Activated effector memory CD4-positive, alpha-beta T cell treated with anti-CD3 and anti-CD28 coated beads, Interleukin-2, amount 50 U/mL, for 16 hours (primary cell): ENCODE measurements at places on chromosomes 5 and 9.
A peak's percentile ranks its signal among the peaks of the same experiment; 100 is the strongest.

DNA sequence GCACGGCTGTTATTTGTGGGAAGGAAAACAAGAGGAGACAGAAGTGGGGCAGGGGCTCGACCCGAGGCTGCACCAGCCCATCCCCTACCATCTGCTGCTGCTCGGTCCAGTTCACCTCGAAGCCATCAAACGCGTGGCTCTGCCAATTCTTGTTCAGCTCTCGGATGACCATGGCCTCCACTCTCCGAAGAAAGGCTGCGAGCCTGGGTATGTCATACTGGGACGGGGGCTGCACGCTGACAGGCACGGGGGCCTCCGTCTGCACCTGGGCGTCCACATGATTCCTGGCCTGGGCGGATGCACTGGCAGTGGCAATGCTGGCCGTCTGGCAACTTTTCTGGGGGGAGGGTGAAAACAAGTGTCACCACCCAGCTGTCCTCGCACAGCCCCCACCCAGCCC is 16.0 kb downstream of the DYNC2I2 start:
- no peak for DNase-seq

- no peak for DNase-seq
These were observed 47.7 kb downstream of the RXRA start for GRCh38 chr9:134373953-134374300.

DNA sequence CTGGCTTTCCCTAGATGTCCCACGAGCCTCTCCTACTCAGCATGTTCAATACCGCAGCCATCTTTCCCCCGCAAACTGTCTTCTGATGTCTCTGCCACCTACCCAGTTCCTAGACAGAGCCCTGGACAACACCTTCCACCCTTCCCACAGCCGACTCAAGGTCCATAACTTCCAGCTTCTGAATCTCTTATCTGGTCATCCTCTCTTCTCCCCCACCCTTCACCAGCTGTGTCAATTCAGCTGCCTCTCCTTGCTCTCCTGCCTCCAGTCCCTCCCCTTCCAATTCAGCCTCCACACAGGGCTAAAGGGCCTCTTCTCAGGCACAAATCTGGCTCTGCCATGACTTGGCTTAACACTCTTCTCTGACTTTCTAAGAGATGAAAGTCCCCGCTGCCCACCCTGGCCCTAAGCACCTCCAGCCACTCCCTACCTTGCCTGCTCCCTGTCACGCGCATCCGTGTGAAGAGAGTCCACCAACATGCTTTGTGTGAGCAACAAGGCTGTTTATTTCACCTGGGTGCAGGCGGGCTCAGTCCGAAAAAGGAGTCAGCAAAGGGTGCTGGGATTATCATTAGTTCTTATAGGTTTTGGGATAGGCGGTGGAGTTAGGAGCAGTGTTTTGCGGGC is 25.2 kb downstream of the AQP7 start:
- DNase-seq = no peak

- DNase-seq = no peak
These were observed 217.5 kb upstream of the NMUR2 start for GRCh38 chr5:152622628-152623027.

- no peak for DNase-seq
These were observed 115.5 kb downstream of the GNA14 start for GRCh38 chr9:77532607-77533006.

DNA sequence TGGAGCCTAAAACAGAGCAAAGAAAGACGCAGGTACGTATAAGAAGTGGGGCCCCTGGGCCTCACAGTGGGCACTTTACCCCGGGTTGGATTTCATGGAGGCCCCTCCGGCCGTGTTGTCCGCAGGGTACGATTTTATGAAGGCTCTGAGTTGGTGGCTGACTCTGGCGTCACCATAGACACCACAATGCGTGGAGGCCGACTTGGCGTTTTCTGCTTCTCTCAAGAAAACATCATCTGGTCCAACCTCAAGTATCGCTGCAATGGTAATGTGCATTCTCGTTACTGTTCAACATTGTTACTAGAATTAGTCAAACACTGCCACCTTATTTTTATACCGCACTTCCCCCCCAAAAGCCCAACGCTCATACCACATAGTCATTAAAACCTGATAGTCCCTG is 47.1 kb downstream of the THBS4 start:
- no peak for DNase-seq

DNA sequence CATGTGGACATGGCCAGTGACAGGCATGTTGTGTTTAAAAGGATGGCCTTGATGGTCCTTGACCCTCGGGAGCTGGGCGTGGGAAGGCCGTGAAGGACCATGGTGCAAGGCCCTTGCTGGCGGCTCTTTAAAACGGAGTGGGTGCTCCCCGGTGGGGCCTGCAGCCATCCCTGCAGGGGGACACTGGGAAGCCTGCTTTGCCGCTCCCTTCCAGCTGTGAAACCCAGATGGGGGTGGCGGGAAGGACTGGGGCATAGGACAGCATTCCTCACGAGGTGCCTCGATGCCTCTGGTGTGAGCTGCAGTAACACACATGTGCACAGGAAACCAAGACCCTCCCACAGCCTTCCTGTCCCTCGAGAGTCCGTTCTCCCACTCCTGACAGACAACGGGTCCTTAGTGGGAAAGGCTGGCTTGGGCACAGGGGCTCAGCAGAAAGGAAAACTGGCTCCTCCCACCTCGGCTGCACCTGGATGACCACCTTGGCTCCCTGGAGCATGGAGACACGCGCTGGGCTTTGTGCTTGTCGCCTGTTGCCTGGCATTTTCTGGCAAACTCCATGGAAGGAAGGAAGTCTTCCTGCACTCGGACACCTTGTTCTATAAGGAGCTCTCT is 30.3 kb upstream of the IRX4 start:
- DNase-seq = no peak

GRCh38 chr5:109412981-109413402 is 3.2 kb upstream of the PJA2 start:
- no peak for DNase-seq

- DNase-seq = no peak
These were observed 15.4 kb downstream of the HACD4 start for GRCh38 chr9:21015995-21016394.

DNA sequence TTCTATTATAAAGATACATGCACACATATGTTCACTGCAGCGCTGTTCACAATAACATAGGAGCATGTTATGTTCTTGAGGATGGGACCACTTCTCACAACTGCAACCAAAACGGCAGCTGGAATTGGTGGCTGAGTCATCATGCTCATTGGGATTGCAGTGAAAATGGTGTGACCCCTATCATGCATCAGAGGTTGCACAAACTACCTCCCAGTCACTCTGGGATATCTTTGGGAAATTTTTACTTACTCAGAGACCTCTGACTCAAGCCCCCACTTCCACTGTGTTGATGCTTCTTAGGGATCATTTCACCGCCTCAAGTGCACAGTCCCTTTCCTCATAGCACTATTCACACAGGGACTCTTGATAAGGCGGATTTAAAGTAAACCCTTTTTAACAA is 474.1 kb downstream of the BNC2 start:
- DNase-seq = no peak

GRCh38 chr9:118222375-118222774 is 518.2 kb downstream of the TLR4 start:
- no peak for DNase-seq

- DNase-seq = no peak
These were observed 102.4 kb upstream of the PARP8 start for GRCh38 chr5:50564079-50564478.

GRCh38 chr5:10885026-10885425 is 124.0 kb upstream of the DAP start:
- DNase-seq = no peak

DNA sequence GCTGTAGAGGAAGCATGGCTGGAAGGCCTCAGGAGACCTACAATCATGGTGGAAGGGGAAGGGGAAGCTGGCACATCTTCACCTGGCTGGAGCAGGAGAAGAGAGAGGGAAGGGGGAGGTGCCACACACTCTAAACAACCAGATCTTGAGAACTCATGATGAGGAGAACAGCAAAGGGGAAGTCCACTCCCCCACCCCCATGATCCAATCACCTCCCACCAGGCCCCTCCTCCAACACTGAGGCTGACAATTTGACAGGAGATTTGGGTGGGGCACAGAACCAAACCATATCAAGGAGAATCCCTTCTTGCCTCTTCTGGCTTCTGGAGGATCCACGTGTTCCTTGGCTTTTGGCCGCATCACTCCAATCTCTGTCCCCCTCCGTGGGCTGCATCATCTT is 13.1 kb upstream of the CMBL start:
- DNase-seq = peak; percentile 17

DNA sequence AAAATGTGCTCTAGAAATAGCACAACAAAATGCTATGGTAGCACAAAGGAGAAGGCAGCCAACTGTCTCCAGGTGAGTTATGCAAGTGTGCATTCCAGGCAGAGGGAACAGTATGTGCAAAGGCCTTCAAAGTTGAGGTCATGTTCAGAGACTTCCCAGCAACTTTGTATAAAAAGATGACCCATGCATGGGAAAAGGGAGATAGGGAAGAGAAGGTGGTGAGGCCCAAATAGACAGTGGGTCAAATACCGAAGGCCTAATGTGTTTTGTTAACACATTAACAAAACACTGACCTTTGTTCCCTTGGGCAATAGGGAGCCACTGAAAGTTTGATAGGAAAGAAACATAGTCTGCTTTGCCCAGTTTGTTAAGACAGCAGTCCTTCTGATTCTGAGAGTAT is 445.3 kb downstream of the EBF1 start:
- DNase-seq = no peak

DNA sequence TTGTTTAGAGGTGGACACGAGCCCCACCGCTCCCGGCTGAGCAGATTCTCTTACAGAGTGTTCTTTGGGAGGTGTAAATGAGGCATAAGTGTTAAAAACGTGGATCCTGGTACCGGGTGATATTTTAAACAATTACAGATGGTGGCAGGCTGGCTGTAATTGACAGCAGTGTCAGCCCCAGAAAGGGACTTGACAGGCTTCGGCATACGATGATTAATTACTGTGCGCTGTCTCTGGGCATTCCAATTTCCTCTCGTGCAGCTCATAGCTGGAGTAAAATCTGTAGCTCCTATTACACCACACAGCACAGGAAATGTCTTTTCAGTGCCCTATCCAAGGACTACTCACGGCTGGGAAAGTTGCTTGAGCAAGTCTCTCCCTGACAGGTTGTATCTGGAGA is 305.4 kb upstream of the IRX2 start:
- no peak for DNase-seq

DNA sequence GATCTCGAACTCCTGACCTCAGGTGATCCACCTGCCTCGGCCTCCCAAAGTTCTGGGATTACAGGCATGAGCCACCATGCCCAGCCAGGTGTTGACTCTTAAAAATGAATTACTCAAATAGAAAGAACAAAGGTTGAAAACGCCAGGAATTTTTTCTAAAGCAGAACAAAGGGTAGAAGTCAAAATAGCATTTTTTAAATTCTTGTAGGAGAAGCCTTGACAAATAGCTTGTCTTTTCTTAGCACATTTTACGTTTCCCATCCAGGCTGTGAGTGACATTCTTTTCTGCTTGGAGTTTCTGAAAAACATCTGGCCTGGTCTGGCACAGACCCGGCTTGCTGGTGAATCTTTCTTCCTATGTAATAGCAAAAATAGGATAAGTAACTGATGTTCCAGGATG is 169.4 kb upstream of the ZNF462 start:
- no peak for DNase-seq

GRCh38 chr5:25754895-25755294 is 1110.1 kb upstream of the CDH10 start:
- no peak for DNase-seq

- no peak for DNase-seq
These were observed 350.5 kb upstream of the WWC1 start for GRCh38 chr5:167940911-167941310.

DNA sequence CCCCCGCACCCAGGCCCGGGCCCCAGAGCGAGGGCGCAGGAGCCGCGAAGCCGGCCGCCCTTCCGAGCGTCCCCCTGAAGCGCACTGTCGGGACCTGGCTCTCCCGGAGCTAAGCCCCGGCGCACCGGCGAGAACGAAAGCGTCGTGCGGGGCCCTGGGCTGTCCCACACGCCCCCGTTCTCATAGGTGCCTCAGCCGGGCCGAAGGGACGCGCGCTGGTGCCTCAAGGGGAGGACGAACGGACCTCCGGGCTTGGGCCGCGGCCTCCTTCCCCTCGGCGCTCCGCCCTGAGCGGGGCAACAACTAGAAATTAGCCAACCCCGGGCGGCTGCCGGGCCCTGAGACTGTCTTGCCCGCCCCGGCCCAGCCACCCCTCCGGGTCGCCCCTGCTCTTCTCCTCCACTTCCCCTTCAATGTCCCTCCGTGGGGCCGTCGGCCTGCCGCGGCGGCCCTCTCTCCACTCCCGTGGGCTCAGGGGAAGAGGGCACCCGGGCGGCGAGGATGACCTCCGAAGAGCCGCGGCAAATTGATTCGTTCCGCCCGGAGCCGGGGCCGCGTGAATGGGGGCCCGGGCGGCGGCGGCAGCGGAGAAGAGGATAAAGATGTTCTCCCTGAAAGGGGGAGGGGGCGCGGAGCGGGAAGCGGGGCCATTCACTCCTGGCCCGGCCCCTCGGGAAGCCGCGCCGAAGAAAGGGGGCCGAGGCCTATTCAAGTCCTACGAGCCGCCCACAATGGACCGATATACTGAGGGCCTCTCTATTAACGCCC is 3.5 kb upstream of the PRDM12 start:
- DNase-seq = no peak

DNA sequence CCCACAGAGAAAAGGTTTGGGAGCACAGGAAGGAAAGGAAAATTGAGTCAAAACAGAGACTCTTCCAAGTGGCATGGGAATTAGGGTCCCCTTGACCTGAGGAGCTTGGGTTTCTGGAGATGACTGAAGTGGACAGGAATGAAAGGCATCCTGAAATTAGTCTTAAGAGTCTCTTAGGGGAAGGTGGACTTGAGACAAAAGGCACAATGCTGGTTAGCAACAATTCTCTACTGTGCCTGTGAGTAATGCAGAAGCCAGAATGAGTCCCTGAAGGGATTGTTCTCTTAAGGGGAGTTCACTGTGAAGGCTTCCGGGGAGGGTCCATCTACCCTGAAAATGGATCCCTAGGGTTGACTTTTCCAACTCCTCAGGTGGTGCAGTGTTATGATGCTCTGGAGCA is 58.4 kb upstream of the FOXE1 start:
- no peak for DNase-seq

DNA sequence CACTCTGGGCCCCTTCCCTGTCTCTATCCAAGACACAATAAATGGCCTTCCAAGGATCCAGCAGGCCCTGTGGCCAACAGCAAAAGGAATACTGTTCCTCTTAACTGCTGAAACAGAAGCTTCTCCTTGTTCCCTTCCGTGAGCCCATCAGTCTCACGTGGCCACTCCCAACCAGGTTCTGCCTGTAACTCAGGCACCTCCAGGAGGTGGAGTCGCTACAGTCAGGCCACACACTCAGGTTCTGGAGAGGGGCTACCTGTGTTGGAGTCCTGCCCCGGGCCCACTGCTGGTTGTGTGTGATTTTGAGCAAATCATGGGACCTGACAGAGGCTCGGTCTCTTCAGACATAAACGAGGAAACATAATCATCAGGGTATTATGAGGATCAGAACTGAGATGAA is 10.3 kb downstream of the FAT2 start:
- no peak for DNase-seq

GRCh38 chr5:664994-665360 is 28.2 kb downstream of the TPPP start:
- no peak for DNase-seq

GRCh38 chr5:56837381-56837780 is 22.0 kb downstream of the MAP3K1 start:
- DNase-seq = no peak
